ENCODE measurements at places on chromosomes 3 and 15.

- peaks cover 7% of the 10 kb centered on the region for H3K36me3 ChIP-seq
- H3K4me1 ChIP-seq = peaks cover 10% of the 10 kb centered on the region
- DNase-seq = no peak
- no peak overlapping the region for H3K27ac ChIP-seq
- no peak overlapping the region for H3K4me3 ChIP-seq
- H3K27me3 ChIP-seq = no peaks in the 10 kb centered on the region
These were observed 47.6 kb upstream of the HEG1 start for GRCh38 chr3:125103406-125103805.

- peak; percentile 79 for DNase-seq
- H3K4me3 ChIP-seq = peak overlapping the region; percentile 26
- no peaks in the 10 kb centered on the region for H3K27me3 ChIP-seq
- peak overlapping the region; percentile 84 for H3K27ac ChIP-seq
- peaks cover 42% of the 10 kb centered on the region for H3K4me1 ChIP-seq
These were observed 42.2 kb upstream of the POU1F1 start for GRCh38 chr3:87318617-87319021.

GRCh38 chr15:80679804-80680175 lies 15.3 kb upstream of the ABHD17C start:
- no peaks in the 10 kb centered on the region for H3K36me3 ChIP-seq
- no peaks in the 10 kb centered on the region for H3K27me3 ChIP-seq
- H3K4me3 ChIP-seq = peak overlapping the region; percentile 50
- H3K4me1 ChIP-seq = peaks cover 57% of the 10 kb centered on the region
- peak overlapping the region; percentile 99 for H3K27ac ChIP-seq

- no peaks in the 10 kb centered on the region for H3K27me3 ChIP-seq
- peaks cover 30% of the 10 kb centered on the region for H3K36me3 ChIP-seq
- H3K4me3 ChIP-seq = no peak overlapping the region
- peaks cover 19% of the 10 kb centered on the region for H3K4me1 ChIP-seq
- DNase-seq = no peak
These were observed 24.3 kb downstream of the MTHFS start for GRCh38 chr15:79872358-79873017.

- no peaks in the 10 kb centered on the region for H3K27me3 ChIP-seq
- peaks cover 12% of the 10 kb centered on the region for H3K4me1 ChIP-seq
- H3K4me3 ChIP-seq = no peak overlapping the region
- no peaks in the 10 kb centered on the region for H3K36me3 ChIP-seq
- H3K27ac ChIP-seq = no peak overlapping the region
These were observed 69.3 kb downstream of the MESD start for GRCh38 chr15:80920271-80920699.

- H3K36me3 ChIP-seq = no peaks in the 10 kb centered on the region
- no peak for DNase-seq
- no peak overlapping the region for H3K4me3 ChIP-seq
- H3K27ac ChIP-seq = no peak overlapping the region
- no peaks in the 10 kb centered on the region for H3K4me1 ChIP-seq
These were observed 76.3 kb upstream of the FAM98B start for GRCh38 chr15:38377636-38378035.
